ENCODE measurements at places on chromosomes 11 and 22.

DNA sequence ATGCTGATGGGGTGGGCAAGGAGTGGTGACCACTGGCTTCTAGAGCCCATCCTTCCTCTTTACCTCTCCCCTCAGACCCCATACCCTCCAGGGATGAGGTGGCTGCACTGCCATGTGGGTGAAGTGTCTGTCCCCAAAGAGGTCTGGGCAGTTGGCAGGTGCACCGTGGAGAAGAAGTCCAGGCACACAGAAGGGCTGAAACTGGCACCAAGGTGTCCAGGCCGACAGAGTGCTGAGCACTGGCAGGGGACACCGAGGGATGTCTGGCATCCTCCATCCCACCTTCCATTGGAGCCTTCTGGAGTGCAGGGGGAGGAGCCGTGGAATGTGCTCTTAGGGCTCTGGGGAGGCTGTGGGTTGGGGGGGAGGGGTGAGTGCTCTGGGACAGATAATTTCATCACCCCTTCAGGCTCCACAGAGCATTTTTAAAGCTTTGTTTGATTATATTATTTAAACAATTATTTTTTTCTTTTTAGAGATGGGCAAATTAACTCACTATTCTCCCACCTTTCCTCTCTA, 37.9 kb downstream of the PKNOX2 start:
- DNase-seq = no peak

DNA sequence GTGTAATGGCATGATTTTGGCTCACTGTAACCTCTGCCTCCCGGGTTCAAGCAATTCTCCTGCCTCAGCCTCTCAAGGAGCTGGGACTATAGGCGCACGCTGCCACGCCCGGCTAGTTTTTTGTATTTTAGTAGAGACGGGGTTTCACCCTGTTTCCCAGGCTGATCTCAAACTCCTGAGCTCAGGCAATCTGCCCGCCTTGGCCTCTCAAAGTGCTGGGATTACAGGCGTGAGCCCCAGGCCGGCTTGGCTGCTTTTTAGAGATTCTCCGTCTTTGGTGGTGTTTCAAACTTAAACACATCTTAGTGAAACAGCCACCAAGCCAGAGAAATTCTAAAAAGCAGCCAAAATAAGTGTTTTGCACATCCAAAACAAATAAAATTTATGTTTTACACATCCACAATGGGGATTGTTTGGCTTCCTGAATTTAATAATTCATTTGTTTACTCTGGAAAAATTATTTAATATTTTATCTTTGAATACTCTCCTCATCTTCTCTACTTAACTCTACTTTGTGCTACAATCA, 18.4 kb downstream of the BCL2L13 start:
- DNase-seq = no peak

GRCh38 chr22:39980596-39980995, 14.2 kb upstream of the FAM83F start:
- DNase-seq = no peak

DNA sequence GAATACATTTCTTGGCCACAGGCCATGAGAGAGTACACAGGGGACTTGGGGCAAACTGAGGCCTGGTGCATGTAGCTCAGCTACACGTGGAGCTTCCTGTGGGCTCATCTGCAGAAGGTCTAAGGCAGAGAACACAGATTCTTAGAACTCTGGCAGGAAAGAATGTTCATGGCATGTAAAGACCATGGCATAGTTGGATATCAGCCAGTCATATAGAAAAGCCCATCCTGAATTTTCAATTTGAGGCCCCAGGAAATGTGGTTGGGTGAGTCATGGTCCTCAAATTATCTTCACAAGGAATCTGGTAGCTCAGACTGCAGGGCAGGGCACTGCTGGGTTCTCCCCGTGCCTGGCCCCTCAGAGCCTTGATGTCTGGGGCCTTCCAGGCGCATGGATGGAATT, 13.7 kb upstream of the ST3GAL4 start:
- DNase-seq = peak; percentile 28

- DNase-seq = no peak
Measured at GRCh38 chr11:61027141-61027840, 55.8 kb downstream of the CD6 start.

All from suppressor macrophage treated with lipopolysaccharide for 1 hour (primary cell).